ENCODE measurements at places on chromosomes 4 and X.

- no peak for DNase-seq
Measured at GRCh38 chr4:38832206-38832605, 24.4 kb downstream of the TLR6 start.

GRCh38 chr4:132839070-132839469 lies 310.0 kb upstream of the PCDH10 start:
- no peak for DNase-seq

GRCh38 chr4:678331-679103 lies 4.2 kb downstream of the MYL5 start:
- no peak for DNase-seq

- DNase-seq = no peak
Measured at GRCh38 chr4:78174891-78175290, 117.8 kb downstream of the FRAS1 start.

GRCh38 chr4:67713529-67714247 lies 12.7 kb upstream of the UBA6 start:
- DNase-seq = no peak

- DNase-seq = no peak
Measured at GRCh38 chr4:34066126-34066525, 2178.2 kb downstream of the ARAP2 start.

DNA sequence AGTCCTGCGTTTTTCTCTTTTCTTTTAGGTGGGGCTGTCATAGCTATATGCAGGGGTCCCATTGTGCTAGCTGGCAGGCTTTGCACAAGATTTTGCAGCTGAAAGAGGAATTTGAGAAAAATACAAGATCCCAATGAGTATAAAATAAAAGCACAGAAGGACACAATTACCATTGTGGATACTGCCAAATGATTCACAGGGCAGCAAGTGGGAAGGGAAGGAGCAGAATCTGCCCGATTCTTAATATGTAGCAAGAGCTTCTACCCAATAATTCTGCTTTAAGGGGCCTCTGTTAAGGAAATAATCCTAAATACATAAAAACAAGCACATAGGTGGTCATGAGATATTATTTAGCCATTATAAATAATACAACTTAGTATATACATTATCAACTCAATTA lies 25.9 kb upstream of the ING2 start:
- no peak for DNase-seq

DNA sequence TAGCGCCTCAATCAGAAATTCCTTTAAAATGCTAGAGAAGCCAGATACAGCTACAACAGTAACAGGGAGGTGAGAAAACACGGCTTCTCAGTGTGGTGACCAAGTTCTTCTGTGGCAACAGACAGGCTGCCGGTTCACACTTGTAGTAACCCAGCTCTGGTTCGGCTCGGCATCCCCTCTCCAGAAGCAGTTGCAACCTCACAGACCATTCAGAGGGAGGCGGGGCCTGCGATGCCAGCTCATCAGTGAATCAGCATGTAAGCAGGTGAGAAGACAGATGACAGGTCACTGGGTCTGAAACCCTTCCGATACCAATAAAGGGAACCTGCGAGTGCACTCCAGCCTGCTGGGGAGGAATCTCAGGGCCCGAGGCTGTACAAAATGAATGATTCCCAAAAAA lies 251.0 kb downstream of the KCNIP4 start:
- DNase-seq = peak; percentile 57

DNA sequence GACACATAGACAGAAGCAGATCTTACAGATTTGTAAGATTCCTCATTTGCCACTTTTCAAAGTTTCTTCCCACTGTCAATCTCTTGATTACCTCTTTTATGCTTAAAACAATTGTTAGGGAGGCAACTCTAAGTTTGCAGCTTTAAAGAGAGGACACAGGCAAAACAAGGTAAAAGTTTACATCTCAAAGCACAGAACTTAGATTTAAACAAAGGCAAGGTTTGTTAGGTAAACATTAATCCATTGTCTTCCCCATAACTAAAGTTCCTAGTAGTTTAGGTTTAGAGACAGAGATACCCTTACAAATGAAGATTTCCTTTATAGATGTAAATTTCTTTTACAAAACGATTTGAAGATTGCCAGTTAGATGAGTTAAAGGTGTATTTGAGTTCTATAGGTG lies 176.9 kb downstream of the AASDH start:
- no peak for DNase-seq

DNA sequence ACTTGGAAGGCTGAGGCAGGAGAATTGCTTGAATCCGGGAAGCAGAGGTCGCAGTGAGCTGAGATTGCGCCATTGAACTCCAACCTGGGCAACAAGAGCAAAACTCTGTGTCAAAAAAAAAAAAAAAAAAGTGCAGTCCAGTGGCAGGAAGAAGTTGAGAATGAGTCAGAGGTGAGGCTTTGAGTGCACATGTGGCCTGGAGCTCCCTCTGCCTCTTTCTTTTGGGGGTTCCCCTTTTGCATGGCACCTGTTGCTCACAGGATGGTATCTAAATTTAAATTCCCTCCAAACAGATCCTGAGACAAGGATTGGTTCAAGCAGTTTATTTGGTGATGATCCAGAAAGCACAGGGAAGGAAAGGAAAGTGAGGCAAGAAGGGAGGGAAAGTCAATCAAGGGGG lies 151.4 kb upstream of the STX18 start:
- DNase-seq = no peak

GRCh38 chr4:17869327-17869726 lies 58.5 kb downstream of the NCAPG start:
- no peak for DNase-seq

DNA sequence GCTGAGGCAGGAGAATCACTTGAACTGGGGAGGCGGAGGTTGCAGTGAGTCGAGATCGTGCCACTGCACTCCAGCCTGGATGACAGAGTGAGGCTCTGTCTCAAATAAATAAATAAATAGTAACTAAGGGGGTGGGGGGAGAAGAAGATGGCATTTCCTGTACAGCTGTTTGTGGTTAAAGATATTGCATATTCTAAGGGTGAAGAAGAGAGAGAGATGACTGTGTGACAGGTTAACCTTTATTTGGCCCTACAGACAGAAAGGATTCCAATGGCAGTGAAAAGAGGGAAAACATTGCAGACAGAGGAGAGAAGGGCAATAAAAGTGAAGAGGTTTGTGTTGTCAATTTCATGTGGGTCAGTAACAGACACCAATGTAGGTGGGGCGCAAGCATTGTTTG lies 9.4 kb downstream of the TASL start:
- DNase-seq = no peak

GRCh38 chr4:24103434-24104157 lies 213.7 kb upstream of the PPARGC1A start:
- no peak for DNase-seq

GRCh38 chr4:173247321-173247720 lies 78.7 kb downstream of the GALNT7 start:
- no peak for DNase-seq

- no peak for DNase-seq
Measured at GRCh38 chr4:189221691-189222090, 719.0 kb upstream of the FRG1 start.

GRCh38 chr4:985123-985830 lies 1.6 kb upstream of the IDUA start:
- DNase-seq = peak; percentile 80

GRCh38 chr4:25609976-25610375 lies 45.7 kb upstream of the SLC34A2 start:
- DNase-seq = no peak

DNA sequence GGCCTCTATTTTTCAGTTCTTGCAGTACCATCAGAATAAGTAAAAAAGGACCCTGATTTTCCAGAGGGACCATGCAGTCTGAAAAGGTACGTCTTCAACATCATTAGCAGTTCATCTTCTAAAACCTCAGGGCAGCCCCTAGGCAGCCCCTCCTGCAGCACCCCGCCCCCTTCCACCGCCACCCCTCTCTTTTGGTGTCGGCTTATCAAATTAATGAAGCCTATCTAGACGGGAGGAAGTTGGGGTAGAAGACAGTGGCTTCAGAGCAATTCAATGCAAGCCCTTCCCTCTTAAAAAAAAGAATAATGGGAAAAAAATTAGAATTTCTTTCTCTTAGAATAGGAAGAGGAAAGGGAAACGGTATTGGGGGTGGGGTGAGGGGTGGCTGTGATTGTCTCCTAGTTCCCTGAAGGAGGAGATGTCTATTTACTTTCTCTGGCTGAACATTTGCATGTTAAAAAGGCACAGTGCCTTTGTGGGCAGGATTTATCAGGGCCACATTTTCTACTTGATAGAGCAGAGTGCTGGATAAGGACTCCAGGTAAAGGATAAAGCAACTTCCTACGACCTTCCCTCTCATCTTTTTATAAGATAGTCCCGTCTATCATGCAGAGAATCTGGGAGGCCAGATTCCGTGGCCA lies 159.4 kb downstream of the MGST2 start:
- no peak for DNase-seq

- no peak for DNase-seq
Measured at GRCh38 chr4:27276307-27277073, 415.8 kb downstream of the STIM2 start.

DNA sequence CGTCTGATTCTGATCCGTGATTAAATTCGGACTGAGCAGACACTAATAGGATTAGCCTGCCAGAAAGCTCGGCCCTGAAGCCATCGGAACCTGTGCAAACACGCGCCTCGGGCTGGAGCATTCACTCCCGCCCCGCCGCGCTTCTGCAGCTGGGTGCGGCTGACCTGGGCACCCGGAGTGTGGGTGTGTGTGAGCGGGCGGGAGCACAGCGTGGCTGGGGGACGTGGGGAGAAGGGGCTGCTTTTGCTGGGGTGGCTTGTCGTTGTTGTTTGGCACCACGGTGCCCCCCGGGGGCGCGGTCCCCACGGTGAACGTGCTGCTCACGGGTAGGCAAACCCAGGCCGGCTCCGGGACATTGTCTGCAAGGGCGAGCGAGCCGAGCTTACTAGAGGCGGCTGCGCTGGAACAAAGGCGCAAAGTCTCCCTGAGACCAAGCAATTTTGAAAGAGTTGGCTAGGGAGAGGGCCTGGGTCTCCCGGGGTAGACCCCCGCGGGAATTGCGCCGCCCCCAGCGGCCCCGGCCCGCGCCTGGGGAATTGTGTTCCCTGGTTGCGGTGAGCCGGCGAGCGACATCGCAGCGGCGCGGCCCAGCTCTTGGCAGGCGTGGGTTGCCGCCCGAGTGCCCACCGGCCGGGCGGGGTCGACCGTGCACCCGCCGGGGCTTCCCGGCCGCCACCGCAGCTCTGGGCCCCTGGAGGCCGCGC lies 1.4 kb downstream of the MAMLD1 start:
- DNase-seq = peak; percentile 31

DNA sequence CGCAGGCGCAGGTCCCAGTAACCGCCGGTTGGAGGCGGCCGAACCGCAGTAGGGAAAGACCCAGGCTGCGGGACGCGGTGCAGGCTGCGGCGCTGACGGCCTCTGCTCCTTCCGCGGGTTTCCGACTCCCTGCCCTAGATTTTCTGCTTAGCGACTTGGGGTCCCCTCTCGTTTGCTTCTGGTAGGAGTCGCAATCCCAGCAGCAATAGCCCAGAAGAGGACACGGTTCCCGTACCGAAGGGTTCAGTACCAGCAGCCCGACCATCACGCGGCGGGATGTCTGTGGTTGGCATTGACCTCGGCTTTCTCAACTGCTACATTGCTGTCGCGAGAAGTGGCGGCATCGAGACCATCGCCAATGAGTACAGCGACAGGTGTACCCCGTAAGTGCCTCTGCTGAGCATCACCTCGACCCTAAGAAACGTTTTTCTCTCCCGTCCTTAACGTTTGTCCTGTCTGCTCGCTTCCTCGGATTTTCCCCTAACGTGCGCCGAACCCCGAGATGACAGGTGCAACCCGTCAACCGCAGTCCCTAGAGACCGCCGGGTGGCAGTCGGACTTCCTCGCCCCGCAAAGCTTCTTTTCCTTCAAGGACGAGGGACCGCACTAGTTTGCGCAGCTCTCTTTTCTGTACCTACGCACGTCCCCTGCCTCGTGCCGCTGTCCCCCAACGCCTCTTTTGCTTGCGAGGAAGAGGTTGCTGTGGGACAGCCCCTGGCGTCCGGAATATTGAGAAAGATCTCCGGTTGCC lies at the start of gene HSPA4L:
HSPA4L (plus strand) TSS at position 48 of the 751 bp plus-strand sequence; CDS start at position 277, 229 bp downstream.
- peak; percentile 50 for DNase-seq

DNA sequence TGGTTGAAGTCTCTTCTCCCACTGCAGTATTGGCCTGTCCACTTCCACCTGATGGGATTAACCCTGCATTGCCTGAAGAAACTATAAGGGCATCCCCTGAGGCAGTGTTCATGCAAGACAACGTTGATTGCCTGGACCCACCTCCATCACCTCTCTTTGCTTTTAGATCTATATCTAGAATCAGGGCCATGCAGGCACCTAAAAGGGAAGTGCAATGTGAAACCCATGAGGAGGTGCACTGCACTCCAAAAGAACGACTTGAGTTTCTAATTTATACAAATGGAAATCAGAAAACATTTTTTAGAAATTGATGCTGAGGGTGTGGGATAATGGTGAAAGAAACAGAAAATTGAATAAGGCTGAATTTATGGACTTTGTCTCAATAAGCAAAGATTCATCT lies 694.4 kb downstream of the TRAM1L1 start:
- no peak for DNase-seq

DNA sequence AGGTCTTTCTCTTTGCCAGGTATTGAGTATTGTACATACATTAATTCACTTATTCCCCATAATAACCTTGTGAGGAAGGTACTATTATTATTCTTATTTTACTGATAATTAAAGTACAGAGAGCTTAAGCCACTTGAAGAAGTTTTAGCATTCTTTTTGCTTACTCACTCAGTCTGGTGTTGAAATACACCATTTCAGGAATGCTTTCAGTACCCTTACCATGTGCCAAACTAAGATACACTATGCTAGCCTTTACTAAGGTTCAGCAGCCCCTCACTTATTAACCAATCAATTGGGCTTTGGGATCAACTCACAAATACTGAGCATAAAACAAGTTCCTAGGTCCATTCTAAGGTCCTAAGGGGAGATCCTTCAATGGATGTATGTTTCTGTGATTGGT lies 179.0 kb upstream of the FGF13 start:
- DNase-seq = no peak

- no peak for DNase-seq
Measured at GRCh38 chr4:99411041-99411440, 24.1 kb downstream of the ADH7 start.

- no peak for DNase-seq
Measured at GRCh38 chrX:78455901-78456300, 128.5 kb upstream of the CYSLTR1 start.

DNA sequence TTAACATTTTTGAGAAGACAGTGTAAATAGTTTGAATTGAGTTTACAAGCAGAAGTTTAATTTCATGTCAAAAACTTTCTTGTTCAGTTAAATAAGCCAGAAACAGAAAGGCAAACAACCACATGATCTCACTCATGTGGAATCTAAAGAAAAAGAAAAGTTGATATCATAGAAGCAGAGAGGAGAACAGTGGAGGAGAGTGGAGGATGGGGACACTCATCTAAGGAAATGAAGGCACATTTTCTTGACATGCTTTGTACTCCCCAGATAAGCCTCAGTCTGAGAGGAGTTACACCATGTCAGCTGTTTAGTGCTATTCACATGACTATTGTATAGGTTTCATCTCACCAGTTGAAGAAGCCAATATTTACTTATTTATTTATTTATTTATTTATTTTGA lies 13.5 kb downstream of the SNCA start:
- DNase-seq = no peak

Data from nephron progenitor cell (in vitro differentiated cells).